ENCODE measurements at places on chromosomes 4 and X.
A peak's percentile ranks its signal among the peaks of the same experiment; 100 is the strongest.

- DNase-seq: no peak
Observed at GRCh38 chrX:13692771-13693231, 3.9 kb downstream of the RAB9A start.

GRCh38 chr4:113243312-113243711, 193.9 kb downstream of the ANK2 start:
- DNase-seq: no peak

DNA sequence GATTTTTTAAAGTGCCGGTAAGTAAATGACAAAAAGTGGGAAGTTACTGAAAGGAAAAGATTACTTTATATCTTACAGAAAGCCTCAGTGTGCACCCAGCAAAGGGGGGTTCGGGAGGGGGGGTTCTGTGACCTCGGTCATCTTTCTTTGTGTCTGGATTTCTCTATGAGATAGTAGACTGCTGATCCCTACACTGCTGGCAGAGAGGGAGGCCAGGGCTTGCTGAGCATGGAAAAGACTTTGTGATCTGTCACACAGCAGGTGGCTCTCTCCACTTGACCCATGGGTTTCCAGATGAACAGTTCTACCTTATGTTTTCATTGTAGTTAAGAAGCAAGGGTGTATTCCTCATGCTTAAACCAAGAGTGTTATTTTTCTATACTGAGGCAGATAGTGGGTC, 475.6 kb downstream of the PCDH10 start:
- no peak for DNase-seq

GRCh38 chr4:185190306-185190856, 13.4 kb downstream of the CFAP97 start:
- no peak for DNase-seq

DNA sequence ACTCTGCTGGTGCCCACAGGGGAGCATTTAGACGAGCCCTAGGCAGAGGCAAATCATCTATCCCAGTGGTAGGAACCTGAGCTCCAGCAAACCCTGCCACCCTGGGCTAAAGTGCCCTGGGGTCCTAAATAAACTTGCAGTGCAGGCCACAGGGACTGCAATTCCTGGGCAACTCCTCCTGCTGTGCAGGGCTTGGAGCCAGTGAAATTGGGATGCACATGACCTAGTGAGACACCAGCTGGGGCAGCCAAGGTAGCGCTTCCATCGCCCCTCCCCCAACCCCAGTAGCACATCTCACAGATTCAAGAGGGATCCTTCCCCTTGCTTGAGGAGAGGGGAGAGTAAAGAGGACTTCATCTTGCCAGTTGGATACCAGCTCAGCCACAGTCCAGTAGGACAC, 44.1 kb downstream of the CHRNA9 start:
- DNase-seq: no peak

GRCh38 chr4:17664755-17665154, 50.3 kb downstream of the MED28 start:
- no peak for DNase-seq

- DNase-seq: peak; percentile 59
Observed at GRCh38 chrX:136767104-136767941, 13.4 kb downstream of the ARHGEF6 start.

GRCh38 chrX:40470830-40471429, 109.8 kb upstream of the ATP6AP2 start:
- DNase-seq: no peak

GRCh38 chrX:45623266-45623665, 422.6 kb upstream of the DIPK2B start:
- peak; percentile 33 for DNase-seq

DNA sequence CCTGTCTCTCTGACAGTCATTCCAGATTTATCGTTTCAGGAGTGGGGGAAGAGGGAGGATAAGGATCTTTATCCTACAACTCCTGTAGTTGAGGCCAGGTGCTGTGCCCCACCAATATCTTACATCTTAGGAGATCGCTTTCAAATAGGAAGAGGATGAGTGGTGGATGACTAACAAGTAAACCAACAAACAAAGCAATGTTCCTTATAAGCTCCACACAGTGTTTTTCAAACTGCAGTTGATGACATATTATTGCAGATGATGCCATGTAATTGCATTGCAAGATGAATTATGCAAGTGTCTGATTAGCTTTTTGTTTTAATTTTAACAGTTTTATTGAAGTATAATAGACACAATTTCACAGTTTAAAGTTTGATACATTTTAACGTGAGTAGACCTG, 35.8 kb upstream of the TMEM164 start:
- no peak for DNase-seq

DNA sequence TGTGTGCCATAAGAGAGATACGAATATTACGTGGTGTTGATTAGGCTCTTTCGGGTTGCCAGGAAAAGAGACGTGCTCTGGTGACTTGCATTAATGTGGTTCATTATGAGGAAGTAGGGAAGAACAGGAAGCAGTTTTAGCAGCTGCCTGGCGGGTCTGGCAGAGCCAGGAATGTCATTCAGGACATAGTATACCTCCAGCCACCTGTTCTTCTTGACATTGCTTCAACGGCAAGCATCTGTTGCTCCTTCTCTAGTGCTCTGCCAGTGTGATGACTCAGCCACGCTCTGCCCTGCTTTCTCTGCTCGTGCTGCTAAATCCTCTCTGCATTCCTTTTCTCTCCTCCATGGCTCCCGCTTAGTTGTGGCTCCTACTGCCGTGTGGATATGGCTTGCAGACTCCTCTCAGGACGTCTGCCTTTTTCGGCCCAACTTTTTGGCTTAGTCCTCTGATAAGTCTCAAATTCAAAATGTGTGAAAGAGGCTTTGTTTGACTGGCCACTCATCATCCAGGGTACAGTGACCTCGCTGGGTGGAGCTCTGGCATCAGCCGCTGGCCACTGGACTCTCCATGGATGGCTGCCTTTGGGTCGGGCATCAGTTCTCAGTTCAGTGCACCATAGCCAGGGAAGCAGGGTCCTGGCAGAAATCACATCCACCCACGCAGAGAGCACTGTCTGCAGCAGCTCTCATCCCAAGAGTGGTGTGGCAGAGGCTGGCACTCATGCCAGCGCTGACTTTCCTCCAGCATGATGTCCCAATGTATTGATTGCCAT, 89.3 kb upstream of the KLF3 start:
- no peak for DNase-seq

GRCh38 chrX:107755721-107756120, 19.9 kb downstream of the TSC22D3 start:
- no peak for DNase-seq

- no peak for DNase-seq
Observed at GRCh38 chr4:64402684-64403083, 6.6 kb downstream of the TECRL start.

GRCh38 chrX:334331-334891, 15.8 kb upstream of the GTPBP6 start:
- DNase-seq: no peak

- DNase-seq: no peak
Observed at GRCh38 chr4:52957220-52957686, 95.1 kb downstream of the RASL11B start.

GRCh38 chr4:130233377-130234047, 1137.6 kb downstream of the C4orf33 start:
- no peak for DNase-seq

DNA sequence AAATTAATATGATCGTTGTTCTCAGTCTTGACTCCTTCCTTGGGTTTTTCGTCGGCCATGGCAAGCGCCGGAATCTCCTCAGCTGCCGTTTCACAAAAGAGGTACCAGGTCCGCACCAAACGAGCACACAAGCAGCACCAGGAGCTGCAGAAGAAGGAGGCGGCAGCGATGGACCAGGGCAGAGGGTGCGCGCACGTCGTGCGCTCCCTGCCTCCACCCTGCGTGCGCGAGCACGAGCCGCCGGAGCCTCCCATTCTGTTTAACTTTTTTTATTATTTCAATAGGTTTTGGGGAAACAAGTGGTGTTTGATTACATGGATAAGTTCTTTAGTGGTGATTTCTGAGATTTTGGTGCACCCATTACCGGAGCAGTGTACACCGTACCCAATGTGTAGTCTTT, 158.2 kb downstream of the PLS3 start:
- no peak for DNase-seq

- no peak for DNase-seq
Observed at GRCh38 chr4:99885063-99885664, 9.1 kb downstream of the LAMTOR3 start.

DNA sequence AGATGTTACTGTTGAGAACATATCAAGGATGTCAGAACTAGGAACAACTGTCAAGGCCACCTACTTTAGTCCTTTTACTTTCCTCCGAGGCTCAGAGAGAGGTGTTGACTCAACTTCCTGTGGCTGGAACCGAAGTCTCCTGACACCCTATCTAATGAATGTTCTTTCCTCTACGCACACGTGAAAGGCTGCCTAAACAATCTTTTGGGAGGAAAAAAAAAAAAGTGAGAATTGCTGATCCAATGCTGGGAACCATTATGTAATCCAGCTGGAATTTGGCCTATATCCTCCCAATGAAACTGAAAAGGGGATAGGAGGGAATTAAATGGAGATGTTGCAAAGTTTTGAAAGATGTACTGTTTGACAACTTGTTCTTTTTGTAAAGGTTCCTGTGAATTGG, 8.3 kb upstream of the MAP7D3 start:
- DNase-seq: peak; percentile 11

DNA sequence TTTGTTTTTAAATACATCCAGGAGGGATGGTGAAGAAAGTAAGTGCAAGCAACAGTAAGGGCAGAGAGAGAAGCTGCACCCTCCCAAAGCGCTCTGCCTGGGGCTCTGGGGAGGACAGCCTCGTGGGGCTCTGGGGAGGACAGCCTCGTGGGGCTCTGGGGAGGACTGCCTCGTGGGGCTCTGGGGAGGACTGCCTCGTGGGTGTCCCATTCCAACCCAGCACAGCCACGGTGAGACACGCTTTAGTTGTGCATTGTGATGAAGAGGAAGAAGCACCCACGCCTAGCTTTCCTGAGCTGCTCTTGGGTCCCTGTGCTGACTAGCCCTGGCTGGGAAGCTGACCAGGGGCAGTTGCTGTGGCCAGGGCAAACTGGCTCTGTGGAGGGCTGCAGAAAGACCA, 43.1 kb upstream of the SLC25A4 start:
- no peak for DNase-seq

DNA sequence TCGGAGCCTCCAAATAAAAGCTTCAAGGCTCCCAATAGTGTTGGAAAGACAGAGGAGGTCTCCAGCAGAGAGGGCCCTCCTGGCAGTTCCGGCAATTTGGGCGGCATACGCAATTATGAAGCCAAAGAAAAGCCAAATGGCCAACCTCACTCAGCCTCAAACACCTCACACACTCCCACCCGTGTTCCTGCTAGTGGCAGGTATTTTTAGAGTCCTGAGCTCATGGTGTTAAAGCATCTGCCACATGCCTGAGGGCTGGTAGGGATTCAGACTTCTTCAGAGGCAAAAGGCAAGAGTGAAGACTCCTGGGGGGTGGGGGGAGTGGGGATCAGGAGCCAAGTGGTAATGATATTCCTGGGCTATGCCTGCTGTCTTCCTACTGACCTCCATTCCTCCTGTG, 7.4 kb downstream of the RAB33A start:
- DNase-seq: no peak

DNA sequence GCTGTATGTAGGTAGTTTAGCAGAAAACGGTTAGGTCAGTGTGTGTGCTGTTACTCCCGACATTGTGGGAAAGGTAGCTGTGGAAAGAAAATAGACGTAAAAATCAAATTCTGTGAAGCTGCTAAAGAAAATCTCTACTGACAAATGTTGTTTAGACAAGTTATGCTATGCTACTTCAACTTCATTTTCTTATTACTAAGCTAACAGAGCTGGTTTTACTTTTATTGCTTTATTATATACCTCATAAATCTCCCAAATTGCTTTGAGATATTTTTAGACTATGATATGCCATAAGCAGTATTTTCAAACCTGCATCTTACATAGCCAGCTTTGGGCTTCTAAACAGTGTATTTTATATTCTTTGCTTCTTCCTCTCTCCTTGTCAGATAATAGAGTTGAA, 108.2 kb upstream of the PACRGL start:
- no peak for DNase-seq

- no peak for DNase-seq
Observed at GRCh38 chrX:25596921-25597320, 541.2 kb upstream of the MAGEB18 start.

DNA sequence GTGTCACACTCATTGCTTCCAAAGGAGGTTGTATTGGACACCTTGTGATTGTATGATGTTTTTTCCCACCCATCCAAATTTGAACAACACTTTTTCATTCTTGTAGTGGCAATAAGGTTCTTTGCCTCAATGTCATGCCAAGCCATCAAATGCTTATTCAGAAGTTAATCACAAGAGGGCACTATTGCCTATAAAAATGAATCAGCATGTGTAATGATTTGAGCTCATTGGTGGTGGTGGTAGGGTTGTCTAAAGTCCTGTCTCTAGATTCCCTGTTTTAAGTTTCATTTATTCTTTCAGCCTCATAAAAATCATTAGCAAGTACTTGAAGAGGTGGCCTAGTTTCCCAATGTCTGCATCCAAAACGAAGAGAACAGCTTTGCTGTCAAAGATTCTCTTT, 37.0 kb downstream of the IRS4 start:
- DNase-seq: no peak

- no peak for DNase-seq
Observed at GRCh38 chr4:1137850-1138249, 24.5 kb upstream of the RNF212 start.

- no peak for DNase-seq
Observed at GRCh38 chr4:147587041-147587440, 30.2 kb upstream of the TMEM184C start.

DNA sequence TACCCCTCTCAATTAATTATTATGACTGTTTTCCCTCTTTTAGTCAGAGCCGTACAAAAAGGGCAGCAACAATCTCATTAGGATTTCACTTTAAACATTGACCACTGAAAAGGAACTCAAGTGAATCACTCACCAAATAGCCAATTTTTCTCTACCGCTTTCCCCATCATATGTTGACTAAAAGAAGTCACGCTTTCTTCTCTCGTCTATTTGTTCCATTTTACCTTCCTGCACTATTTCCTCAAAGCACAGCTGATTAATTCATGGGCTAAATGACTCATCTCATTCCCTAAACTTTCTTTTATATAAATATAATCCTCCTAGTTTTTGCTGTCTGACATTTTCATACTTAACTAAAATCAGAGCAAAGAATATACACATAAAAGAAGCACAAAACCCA, 8.2 kb downstream of the MID1 start:
- DNase-seq: no peak

GRCh38 chr4:183355405-183355804, 33.2 kb upstream of the CLDN24 start:
- no peak for DNase-seq

DNA sequence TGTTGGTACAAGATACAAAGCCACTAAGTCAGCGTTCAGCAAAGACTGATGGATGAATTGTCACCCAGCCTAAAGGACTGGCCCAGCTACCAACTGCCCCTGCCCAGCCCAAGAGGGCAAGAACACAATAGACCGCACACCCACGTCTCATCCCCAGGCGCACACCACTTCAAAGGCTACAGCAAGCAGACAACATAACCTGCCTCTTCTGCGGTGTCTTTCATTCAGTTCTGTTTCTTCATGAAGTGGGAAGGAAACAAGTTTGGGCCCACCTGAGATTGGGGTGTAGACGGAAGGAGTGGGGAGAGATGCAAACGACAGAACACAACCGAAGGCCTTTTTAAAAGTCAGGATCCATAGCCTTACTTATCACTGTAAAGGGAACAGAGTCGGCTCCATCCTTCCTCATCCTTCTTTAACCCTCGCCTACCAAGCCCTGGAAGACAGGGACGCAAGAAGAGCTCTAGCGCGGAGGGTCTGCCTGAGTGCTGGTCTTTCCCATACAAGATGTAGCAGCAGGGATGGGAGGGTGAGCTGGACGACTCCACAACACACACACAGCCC, 691 bp downstream of the SCARB2 start:
- DNase-seq: no peak
